ENCODE measurements at places on chromosomes 13 and 19. TPM values are rescaled to one million over a fixed set of nuclear protein-coding genes. Genes with fewer than 3 reads are reported as not detected.

Gene PTGER1
- total RNA-seq, result not detected

Gene EFNA2
- 2.1 TPM for total RNA-seq

Gene FFAR2
- not detected for total RNA-seq

Gene MCEMP1
- total RNA-seq, result not detected

Gene FUT6
- not detected for total RNA-seq

Gene CDC16
- 43.4 TPM for total RNA-seq
